GM06990 (cell line): ENCODE measurements at places on chromosomes 3 and 15.

DNA sequence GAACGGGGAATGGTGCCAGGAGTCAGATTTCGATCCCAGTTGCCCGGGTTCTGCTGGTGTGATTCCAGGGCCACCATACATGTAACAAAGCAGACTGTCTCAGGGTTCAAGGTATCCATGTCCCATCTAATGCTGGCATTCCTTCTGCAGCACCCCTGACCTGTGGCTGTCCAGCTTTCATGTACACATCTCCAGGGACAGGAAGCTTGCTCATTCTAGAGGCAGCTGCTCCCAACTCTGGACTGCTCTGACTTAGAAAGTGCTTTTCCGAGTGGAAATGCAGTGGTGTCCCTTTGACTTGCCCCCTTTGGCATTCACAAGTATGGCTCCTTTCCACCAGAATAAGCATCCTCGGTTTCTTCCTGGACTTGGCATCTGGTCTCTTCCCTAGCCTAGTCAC is 30.9 kb downstream of the PML start:
- no peak for DNase-seq

GRCh38 chr3:52001443-52001974 is 5.8 kb upstream of the RPL29 start:
- DNase-seq = peak; percentile 82

- DNase-seq = no peak
These were observed 101.6 kb upstream of the ANKRD28 start for GRCh38 chr3:15899388-15899787.

GRCh38 chr3:37762698-37763097 is 99.0 kb upstream of the CTDSPL start:
- DNase-seq = no peak

- DNase-seq = no peak
These were observed 446.5 kb downstream of the EDEM1 start for GRCh38 chr3:5633960-5634359.

DNA sequence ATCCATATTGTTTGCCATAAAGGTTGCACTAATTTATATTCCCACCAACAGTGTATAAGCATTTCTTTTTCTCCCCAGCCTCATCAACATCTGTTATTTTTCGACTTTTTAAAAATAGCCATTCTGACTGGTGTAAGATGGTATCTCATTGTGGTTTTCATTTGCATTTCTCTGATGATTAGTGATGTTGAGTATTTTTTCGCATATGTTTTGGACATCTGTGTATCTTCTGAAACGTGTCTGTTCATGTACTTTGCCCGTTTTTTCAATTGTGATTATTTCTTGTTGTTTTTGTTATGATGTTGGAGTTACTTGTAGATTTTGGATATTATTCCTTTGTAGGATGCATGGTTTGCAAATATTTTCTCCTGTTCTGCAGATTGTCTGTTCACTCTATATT is 46.5 kb downstream of the TP63 start:
- DNase-seq = no peak

DNA sequence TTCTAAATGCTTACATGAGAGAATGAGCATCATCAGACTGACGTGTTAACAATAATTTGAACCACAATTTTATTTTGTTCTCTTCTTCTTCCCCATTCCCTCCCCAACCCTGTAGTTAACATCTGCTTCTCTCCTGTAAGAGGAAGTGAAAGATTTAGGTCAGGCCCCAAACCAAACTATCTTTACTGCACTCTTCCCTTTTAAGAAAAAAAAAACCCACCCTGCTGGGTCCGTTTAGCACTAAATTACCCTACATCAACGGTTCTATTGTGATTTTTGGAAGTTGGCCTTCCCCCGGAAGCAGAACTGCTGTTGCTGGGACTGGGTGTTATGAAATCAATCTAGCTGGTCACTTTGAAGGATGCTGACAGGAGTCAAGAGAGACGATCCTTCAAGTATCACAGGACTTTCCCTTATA is 49.4 kb downstream of the NFKBIZ start:
- DNase-seq = peak; percentile 83

DNA sequence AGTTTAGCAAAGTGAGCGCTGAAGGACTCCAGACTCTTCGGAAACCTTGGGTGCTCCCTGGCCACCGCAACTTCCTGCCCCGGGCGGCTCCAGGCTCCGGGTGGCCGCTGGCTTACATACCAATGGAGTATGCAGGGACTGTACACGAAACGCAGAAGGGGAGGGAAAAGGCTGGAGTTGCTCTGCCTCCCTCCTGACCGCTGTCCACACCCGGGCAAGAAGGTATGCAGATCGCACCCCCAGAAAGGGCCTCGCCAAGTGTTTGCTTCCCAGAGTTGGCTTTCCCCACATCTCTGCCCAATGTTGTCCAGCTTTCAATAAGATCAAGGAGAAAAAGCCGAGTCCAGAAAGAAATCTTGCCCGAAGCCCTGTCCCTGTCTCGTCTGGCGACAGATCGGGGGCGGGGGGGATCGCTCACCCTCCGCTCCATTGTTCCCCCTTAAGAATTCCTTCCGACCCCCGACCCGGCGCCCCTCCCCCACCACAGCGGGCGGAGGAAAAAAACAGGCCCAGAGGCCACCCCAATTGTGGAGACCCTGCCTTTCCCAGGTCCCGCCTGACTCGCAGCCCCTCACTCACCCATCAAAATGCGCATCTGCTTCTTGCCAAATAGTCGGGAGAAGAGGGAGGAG is 533 bp downstream of the ARF4 start:
- peak; percentile 68 for DNase-seq

DNA sequence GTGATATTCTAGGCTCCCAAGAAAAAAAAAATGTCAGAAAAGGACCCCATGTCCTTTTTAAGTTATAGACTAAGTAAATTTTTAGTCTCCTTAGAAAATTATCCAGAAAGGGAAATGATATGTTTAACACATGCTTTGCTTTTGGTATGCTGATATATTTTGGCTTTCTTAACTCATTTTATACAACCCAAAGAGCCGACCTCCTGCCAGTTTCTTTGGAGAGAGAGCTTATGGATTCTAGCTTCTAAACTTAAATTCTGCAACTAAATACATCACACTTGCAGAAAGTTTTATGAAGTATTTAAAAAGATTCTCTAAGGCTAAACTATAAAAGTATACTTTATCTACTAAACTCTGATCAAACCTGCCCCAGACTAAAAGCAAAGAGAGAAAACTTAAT is 43.9 kb upstream of the ZPLD1 start:
- no peak for DNase-seq

DNA sequence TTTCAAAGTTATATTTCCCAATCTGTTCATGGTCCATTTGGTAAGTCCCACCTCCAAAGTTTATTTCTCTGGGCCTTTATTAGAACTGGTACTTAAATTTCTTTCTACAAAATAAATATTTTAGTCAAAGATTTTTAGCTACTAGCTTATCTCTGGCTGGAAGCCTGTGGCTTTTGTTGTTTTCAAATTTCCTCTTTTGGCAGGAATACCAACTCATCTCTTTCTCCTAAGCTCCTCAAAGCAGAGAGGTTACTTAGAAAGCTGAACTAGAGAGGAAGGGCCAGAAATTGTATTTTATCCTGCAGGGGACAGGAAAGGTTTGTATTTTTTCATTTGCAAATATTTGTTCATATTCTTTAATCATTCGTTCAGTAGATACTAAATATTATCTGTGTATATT is 227.8 kb downstream of the TBL1XR1 start:
- no peak for DNase-seq

DNA sequence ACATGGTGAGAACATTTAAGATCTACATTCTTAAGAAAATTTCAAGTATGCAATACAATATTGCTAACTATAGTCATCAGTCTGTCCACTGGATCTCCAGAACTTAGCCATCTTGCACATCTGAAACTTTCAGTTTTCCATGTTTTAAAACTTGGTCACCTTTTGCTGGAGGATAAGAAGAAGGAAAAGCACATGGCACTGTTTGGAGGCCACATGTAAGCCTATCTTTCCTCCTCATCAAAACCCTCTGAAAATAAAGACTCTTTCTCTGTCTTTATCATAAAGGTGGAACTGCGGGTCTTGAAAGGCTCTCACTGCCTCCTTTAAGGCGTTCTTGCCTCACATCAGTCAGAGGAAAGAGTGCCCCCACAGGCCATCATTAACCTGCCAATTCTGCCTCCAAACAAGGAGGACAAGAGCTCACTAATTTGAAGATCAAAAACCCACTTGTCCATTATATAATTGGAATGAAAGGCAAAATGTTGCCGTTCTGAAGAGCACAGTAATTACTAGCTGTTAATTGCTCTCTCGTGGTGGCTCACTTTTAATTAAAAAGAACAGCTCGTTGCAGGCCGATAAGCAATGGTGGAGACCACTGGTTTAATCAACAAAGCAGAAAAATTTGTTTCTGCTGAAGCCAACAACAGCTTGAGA is 157.8 kb downstream of the MECOM start:
- no peak for DNase-seq

GRCh38 chr15:100125401-100126191 is 216.2 kb downstream of the ADAMTS17 start:
- DNase-seq = no peak

- DNase-seq = no peak
These were observed 215.3 kb upstream of the CGNL1 start for GRCh38 chr15:57160823-57161560.

GRCh38 chr3:133477487-133477886 is 77.6 kb downstream of the BFSP2 start:
- no peak for DNase-seq

DNA sequence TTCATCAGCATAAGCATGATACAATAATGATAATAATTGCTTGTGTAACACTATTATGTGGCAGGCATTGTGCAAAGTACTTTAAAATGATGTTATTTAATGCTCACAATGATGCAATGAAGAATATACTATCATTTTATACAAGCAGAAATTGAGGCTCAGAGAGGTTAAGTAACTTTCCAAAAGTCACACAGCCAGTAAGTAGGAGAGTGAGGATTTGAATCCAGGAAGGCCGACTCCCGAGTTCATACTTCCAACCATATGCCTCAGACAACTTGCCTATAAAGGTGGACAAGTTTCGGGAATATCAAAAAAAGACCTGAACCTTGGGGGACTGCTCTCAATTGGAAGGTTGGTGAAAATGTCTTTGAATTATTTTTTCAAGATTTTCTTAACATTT is 19.9 kb downstream of the RARB start:
- DNase-seq = no peak

GRCh38 chr15:53627279-53627678 is 132.2 kb downstream of the WDR72 start:
- no peak for DNase-seq

DNA sequence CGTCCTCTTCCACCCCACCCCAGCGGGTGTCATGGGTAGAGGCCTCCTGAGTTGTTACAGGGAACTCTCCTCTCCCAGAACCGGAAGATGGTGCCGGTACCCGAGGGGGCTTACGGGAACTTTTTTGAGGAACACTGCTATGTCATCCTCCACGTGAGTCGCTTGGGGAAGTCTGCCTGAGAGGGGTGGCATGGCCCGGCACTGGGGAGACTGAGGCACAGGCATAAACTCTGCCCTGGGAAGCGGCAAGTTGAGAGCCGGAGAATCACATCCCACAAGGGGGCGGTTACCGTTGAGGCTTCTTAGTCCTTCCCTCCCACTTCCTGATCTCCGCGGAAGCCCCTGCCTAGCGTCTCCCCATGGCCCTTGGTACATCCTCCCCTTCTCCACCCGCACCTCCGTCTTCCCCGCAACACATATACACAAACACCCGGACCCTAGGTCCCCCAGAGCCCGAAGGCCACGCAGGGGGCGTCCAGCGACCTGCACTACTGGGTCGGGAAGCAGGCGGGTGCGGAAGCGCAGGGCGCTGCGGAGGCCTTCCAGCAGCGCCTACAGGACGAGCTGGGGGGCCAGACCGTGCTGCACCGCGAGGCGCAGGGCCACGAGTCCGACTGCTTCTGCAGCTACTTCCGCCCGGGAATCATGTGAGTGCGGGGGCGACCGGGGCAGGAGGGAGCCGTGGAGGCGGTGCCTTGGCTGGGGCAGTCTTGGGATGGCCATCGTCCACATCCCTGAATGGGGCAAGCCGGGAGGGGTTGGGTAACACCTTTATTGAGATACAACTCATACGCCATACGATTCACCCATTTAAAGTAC is 3.4 kb downstream of the VILL start:
- peak; percentile 84 for DNase-seq

GRCh38 chr3:105423397-105423796 is 56.7 kb downstream of the ALCAM start:
- DNase-seq = no peak

GRCh38 chr15:98597666-98598065 is 50.7 kb upstream of the IGF1R start:
- no peak for DNase-seq

- DNase-seq = no peak
These were observed 103.0 kb upstream of the VEPH1 start for GRCh38 chr3:157606011-157606851.

DNA sequence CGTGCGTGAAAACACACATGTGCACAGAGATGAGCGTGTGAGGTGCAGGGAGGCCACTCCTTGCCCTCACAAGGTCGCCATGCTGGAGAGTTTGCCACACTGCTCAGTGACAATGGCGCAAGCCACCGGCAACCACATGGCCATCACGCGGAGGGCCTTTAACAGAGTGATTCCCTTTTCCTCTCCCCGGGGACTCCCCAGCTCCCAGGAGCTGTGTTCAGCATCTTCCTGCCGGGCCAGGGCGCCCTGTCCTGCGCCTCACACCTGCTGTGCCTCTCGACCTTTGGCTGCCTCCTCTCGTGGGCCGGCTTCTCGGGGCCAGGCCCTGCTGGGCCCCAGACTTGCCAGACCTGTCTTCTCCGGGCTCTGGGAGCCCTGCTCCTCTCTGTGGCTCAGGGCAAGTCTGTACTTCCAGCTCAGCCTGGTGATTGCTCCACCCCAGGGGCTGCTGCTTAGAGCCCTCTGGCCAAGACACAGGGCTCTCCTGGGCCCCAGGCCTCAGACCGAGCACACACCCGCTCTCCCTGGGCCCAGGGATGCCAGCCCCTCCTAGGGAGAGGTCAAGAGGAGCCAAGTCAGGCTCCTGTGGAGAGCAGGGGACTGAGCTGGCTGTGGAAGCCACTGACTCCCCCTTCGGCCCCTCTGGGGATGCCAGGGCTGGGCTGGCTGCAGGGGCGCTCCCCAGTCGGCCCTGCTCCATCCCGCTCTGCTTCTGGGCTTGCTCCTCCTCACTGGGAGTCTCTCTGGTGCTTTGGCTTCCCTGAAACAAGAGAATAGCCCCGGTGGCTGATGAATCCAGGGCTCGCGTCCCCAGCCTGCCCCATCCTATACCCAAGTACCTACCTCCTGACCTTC is 5.6 kb downstream of the CCDC9B start:
- no peak for DNase-seq

GRCh38 chr3:157064402-157064801 is 95.5 kb downstream of the CCNL1 start:
- peak; percentile 51 for DNase-seq

GRCh38 chr3:195582947-195583346 is 793 bp downstream of the APOD start:
- no peak for DNase-seq
